ENCODE measurements at places on chromosomes 7 and 10.
A peak's percentile ranks its signal among the peaks of the same experiment; 100 is the strongest.

- no peak for DNase-seq
These were observed 148.4 kb downstream of the TCERG1L start for GRCh38 chr10:131162866-131163843.

DNA sequence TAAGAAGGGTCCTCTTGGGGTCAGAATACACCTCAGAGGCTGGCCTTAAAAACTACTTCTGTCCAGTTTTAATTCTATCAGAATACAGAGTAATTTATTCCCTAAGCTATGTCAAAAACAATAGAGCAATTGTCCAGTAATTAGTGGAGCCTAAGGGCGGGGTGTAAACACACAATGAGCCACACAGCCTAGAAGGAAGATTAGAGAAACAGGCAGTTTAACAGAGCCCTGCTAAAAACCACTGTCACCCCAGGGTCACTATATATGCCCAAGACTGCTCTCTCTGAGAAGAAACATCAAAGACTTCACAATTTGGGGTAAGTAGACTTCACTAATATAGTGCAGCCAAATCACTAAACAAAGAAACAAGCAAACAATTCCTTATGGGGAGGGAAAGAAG lies 27.2 kb upstream of the WNT2 start:
- DNase-seq, result no peak

DNA sequence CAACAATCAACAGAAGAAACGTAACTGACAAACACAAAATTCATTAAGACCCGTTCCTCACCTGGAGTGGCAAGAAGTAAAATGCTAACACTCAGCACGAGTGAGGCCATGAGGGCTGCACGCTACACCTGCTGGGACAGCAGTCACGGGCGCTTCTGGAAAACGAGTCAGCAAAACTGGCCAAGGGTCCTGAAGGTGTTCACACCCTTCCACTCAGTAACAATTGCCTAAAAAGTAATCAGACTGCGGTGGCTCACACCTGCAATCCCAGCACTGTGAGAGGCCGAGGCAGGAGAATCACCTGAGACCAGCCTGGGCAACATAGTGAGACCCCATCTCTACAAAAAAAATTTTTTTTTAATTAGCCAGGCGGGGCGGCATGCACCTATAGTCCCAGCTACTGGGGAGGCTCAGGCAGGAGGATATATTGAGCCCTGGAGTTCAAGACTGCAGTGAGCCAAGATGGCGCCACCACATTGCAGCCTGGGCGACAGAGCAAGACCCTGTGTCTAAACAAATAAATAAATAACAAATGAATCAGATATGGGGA lies 199.1 kb downstream of the MAD1L1 start:
- DNase-seq, result no peak

DNA sequence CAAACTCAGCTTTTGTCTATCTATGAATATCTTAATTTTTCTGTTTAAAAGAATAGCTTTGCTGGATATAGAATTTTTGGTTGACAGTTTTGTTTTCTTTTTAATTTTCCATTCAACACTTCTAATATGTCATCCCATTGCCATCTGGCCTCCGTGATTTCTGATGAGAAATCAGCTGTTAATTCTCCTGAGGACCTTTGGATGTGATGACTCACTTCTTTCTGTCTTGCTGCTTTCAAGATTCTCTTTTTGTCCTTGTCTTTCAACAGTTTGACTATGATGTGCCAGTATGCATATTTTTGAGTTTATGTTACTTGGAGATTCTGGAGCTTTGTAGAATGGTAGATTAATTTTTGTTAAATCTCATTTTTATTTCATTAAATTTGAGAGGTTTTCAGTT lies 38.4 kb downstream of the ZNF518A start:
- DNase-seq, result no peak

DNA sequence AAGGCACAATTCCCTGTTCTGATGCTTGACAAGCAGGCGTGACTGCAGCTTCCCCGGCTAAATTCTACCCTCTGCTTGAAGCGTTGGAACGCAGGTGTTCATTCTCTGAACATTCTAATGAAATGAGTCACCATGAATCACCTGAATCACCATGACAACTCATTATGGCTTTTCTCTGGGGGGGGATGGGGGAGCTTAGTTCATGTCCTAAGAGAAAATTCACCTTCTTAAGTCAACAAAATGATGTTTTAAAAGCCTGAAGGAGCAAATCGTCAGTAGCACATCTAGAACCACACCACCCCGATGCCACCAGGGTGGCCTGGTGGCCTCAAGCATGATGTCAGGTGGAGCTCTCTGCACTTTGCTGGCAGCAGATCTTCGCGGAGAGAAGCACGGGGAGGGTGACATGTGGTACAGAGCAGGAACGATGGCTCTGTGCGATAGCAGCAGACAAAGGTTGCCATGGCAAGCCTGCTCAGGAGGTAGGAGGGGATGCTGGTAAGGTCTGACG lies 33.7 kb downstream of the DDC start:
- DNase-seq, result no peak

GRCh38 chr7:41578700-41579099 lies 124.2 kb downstream of the INHBA start:
- DNase-seq, result no peak

- no peak for DNase-seq
These were observed 211.9 kb upstream of the ETV1 start for GRCh38 chr7:14201353-14201752.

GRCh38 chr10:124916098-124916584 lies 25.8 kb upstream of the ZRANB1 start:
- DNase-seq, result no peak

- DNase-seq, result no peak
These were observed 188.8 kb downstream of the CALN1 start for GRCh38 chr7:72223351-72223750.

DNA sequence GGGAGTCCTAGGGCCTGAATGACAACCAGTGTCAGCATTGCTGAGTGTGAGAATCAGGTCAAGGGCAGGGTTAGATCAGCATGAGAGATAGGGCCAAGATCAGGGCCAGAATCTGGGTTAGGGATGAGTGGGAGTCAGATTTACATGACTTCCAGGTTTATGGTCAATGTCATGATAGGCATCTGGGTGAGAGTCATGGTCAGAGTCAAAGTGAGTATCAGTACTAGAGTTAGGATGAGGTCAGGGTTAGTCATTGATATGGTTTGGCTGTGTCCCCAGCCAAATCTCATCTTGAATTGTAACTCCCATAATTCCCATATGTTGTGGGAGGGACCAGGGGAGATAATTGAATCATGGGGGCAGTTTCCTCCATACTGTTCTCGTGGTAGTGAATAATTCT lies 12.3 kb downstream of the MRPS24 start:
- no peak for DNase-seq

DNA sequence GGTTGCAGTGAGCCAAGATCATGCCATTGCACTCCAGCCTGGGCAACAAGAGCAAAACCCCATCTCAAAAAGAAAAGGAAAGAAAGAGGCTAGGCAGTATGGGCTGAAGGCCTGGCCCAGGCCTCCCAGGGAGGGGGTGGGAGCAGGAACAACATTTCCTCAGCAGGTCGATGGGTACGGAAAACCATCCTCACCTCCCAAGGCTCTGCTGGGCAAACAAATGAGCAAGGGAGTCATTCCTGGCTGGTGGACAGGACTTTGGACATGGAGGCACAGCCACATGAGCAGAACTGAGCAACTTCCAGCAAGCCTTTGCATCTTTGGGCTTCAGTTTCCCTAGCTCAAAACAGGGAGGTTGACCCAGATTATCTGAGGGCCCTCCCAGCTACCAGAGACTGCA lies 13.0 kb downstream of the OGDHL start:
- DNase-seq, result no peak

- no peak for DNase-seq
These were observed 18.7 kb downstream of the COL17A1 start for GRCh38 chr10:104066945-104067344.

GRCh38 chr7:80264769-80265495 lies 130.3 kb downstream of the GNAI1 start:
- DNase-seq, result no peak

GRCh38 chr7:27245124-27245797 lies 2.7 kb downstream of the EVX1 start:
- DNase-seq, result no peak

- DNase-seq, result peak; percentile 70
These were observed at the start of gene PPP1R3C for GRCh38 chr10:91632671-91633550. Gene PPP1R3C (minus strand): TSS chr10:91633071. CDS start chr10:91632969, 102 bp downstream.

GRCh38 chr10:102738692-102739121 lies 5.0 kb upstream of the WBP1L start:
- no peak for DNase-seq

DNA sequence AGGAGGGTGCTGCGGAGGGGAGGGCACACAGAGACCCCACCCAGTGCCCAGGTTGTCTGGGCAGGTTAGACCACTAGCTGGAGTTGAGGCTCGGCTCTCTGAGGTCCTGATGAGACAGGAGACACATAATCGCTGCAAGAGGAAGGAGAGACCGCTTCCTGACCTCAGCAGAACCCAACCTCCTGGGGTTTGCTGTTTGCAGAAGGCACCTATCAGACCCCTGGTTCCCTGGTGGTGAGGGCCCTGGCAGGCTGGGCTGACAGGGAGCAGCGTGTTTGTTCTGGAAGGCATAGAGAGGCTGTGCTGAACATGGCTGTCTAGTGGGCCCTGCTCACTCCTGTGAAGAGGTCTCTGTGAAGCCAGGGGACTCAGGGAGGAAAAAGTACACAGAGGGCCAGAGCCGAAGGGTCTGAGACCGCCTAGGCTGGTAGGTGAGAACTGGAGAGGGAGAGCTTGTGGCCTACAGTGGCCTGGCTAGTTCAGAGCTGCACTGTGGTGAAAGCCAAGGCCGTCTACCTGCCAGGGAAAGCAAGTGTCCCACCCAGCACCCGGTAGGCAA lies 39.4 kb upstream of the NPFFR1 start:
- DNase-seq, result no peak

DNA sequence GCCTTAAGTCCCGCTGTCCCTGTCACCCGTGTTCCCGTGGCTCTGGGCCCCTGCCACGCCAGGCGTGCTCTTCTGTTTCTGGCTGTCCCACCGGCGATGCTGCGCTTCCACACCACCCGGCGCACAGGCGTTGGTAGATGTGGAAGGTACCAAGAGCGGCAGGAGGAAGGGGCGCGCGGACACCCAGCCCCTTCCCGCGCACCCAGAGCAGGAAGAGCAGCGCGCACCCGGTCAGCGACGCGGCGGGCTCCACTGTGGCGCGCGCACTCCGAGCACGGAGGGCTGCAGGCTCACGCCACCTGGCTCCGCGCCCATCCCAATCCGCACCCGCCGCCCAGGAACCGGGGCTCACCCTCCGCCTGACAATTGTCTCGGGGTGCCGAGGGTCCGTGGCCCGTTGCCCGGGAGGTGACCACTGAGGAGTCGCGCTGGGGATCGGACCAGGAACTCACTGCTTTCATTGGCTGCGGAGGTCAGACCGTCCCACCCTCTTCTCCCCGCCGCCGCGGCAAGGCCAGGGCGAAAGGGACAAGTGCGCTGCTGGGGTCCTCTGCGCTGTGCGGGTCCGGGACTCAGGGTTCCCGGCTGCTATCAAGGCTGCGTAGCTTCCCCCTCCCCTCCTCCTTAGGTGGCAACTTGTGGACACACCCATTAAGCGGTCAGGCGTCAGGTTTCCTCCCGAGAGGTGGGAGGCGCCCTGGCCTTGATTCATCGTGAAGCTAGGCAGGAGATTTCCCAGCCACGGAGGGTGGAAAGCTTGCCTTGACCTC lies 121.6 kb upstream of the ZNF92 start:
- peak; percentile 57 for DNase-seq

DNA sequence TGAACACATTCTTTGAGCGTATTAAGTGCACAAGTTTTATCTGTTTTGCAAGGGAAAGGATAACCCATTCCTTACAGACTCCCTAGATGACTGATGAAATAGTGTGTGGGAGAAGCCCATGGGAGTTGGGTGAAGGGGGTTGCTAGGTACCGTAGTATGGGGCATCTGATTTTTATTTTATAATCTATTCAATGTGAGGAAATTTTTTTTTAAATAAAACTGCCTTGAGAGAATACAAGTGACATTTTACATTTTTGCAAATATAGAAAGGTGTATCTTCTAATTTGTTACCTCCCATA lies 1.4 kb downstream of the BTAF1 start:
- DNase-seq, result no peak

GRCh38 chr7:125363873-125364272 lies 434.2 kb upstream of the POT1 start:
- DNase-seq, result no peak

- no peak for DNase-seq
These were observed 729.9 kb downstream of the ZWINT start for GRCh38 chr10:55631071-55631654.

- DNase-seq, result no peak
These were observed 81.1 kb downstream of the SVIL start for GRCh38 chr10:29553544-29554250.

GRCh38 chr7:51013861-51014511 lies 231.3 kb upstream of the GRB10 start:
- no peak for DNase-seq

- DNase-seq, result no peak
These were observed 18.5 kb upstream of the NPFFR1 start for GRCh38 chr10:70302292-70302691.

GRCh38 chr10:80436446-80437098 lies 17.5 kb upstream of the TSPAN14 start:
- no peak for DNase-seq

- DNase-seq, result no peak
These were observed 17.2 kb upstream of the NPTX2 start for GRCh38 chr7:98599886-98600285.

- no peak for DNase-seq
These were observed 92.7 kb downstream of the RNLS start for GRCh38 chr10:88490231-88490980.

DNA sequence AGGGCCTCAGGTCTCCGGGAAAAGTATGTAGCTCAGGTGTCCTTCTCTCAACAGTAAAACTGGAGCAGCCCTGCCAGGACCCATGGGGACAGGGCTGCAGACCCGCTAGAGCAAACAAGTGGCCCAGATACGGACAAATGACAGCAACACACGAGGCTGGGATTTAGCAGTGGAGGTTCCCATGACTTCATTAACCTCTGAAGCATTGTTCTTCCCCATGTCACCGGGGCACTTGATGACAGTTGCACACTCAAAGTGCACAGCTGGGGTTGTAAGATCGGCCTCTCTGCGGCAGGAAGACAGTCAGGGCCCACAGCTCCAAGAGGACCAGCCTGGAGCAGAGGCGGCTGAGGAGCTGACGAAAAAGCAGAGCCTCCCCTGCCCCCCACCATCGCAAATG lies 12.5 kb upstream of the PODXL start:
- DNase-seq, result no peak

- no peak for DNase-seq
These were observed 13.9 kb downstream of the GPER1 start for GRCh38 chr7:1101563-1102431.

- no peak for DNase-seq
These were observed 4.1 kb downstream of the BLNK start for GRCh38 chr10:96267234-96267705.

GRCh38 chr7:80581486-80582260 lies 56.8 kb upstream of the CD36 start:
- no peak for DNase-seq

GRCh38 chr7:44320141-44320540 lies 5.3 kb downstream of the CAMK2B start:
- DNase-seq, result no peak

- no peak for DNase-seq
These were observed 40.2 kb downstream of the NUP205 start for GRCh38 chr7:135597926-135598305.

DNA sequence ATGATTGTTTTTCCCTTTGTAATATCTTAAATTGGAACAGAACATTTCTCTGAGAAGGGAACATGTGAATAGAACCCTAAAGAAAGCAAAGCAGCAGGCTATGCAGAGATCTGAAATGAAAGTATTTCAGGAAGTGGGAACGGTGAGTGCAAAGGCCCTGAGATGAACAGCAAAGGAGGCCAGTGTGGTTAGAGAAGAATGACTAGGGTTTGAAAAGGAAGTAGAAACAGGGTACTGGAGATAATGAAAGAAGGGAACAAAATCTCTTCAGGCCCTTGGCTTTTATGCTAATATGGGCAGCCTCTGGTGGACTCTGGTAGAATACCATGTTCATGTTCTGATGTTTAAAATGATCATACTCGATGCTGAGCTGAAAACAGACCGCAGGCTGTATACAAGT lies 22.2 kb downstream of the ARHGAP21 start:
- no peak for DNase-seq
